ENCODE measurements at places on chromosomes 11 and 22.

GRCh38 chr11:70290361-70291065, 20.0 kb downstream of the PPFIA1 start:
- DNase-seq, result no peak

DNA sequence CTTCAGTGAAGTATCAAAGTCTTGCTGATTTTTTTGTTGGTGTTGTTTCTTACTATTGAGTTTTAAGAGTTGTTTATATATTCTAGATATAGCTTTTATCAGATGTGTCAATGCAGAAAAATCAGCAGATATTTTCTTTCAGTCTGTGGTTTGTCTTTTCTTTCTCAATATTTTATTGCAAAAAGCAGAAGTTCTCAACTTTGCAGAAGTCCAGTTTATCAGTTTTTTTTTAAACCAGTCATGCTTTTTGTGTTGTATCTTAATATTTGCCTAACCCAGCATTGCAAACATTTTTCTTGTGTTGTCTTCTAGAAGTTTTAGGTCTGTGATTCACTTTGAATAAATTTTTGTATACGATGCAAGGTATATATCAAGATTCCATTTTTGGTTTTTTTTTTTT, 7.0 kb downstream of the ASRGL1 start:
- DNase-seq, result no peak

DNA sequence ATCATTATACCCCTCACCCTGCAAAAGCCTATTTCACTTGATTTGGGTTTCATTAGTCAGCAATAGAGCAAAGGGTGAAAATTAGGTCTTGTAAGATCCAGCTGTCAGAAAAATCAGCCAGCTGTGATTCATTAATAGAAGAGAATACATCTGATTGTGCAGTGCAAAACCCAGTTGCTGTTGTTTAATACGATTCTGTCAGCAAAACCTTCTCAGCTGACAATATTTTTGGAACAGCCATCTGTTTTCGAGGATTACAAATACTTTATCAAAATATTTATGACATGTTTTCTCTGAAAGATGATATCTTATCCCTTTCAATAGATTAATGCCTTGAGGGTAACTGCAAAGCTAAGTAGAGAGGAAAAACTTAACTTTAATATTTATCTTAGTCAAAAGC, 1354.0 kb upstream of the RAG2 start:
- no peak for DNase-seq

- no peak for DNase-seq
Observed at GRCh38 chr11:106679581-106679980, 338.7 kb downstream of the GUCY1A2 start.

DNA sequence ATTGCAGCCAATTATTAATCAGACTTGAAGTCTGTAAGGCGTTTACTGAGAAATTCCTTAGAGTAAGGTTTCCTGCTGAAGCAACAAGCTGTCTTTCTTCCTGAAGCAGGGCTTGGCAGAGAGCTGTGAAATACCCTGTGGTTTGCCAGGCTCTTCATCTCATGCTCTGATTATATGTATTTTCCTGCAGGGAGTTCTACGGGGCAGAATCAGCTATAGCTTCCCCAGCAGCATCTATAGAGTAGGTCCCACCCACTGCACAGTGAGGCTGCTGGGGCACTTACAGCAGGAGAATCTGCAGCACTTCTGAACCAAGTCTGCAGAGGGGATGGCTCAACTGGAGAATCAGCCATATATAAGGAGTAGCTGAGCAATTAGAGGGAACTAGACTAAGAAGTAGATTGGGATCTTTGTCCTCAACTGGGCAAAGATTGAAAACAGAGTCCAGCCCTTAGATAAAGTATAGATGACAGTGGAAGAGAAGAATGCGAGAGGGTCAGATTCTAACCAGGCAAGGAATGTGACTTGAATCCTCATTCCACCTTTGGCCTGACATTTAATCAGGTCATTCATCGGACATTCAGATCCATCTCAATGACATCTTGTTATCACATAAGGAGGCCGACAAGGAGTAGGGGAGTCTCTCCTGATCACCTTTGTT, 37.6 kb downstream of the CNTF start:
- DNase-seq, result no peak

DNA sequence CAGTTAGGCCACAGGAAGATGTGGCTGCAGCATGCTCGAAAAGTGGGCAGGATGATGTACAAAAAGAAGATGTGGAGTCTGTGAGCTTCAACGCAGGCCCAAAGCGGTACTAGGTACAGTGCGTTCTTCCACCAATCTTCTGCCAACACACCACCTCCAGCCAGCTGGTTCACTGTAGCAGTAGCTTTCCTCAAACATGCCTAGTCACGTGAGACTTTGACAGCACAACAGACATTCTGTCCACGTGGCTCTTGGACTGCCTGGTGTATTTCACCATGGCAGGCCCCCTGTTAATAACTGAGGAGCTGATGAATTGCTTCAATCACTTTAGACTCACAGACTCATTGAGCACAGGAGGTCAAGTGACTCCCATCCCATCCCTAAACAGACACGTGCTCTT, 14.1 kb downstream of the SYN3 start:
- DNase-seq, result no peak

Measured in stimulated activated CD8-positive, alpha-beta memory T cell treated with anti-CD3 and anti-CD28 coated beads, Interleukin-15, amount 100 ng/mL, for 24 hours (primary cell).